ENCODE measurements at places on chromosomes 6 and 20. TPM values are rescaled to one million over a fixed set of nuclear protein-coding genes. Genes with fewer than 3 reads are reported as not detected.

Gene TMEM74B
- not detected for polyA plus RNA-seq

- peak; percentile 10 for DNase-seq
These were observed 542 bp downstream of the USP49 start for GRCh38 chr6:41894366-41895299.

Gene LPIN3
- polyA plus RNA-seq, result not detected

DNA sequence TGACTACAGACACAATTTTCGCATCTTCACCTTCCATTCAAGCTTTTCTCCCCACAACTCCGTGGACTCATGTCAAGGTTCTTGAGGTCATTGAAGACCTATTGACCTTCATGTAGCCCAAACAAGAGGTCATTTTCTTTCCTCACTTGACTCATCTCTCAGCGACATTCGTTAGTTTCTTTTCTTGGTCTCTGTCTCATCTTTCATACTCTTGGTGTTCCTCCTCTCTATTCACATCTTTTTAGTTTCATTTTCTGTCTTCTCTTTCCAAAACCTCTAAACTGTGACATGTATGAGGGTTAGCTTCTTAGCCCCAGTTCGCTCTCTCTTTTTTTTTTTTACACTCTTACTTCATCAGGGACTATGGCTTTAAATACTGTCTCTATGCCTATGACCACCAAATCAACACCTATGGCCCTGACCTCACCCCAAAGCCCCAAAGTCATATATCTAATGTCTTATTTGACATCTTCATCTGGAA is 128.6 kb upstream of the BACH2 start:
- DNase-seq, result peak; percentile 75

- DNase-seq, result no peak
These were observed 47.4 kb downstream of the SRC start for GRCh38 chr20:37393196-37393862.

DNA sequence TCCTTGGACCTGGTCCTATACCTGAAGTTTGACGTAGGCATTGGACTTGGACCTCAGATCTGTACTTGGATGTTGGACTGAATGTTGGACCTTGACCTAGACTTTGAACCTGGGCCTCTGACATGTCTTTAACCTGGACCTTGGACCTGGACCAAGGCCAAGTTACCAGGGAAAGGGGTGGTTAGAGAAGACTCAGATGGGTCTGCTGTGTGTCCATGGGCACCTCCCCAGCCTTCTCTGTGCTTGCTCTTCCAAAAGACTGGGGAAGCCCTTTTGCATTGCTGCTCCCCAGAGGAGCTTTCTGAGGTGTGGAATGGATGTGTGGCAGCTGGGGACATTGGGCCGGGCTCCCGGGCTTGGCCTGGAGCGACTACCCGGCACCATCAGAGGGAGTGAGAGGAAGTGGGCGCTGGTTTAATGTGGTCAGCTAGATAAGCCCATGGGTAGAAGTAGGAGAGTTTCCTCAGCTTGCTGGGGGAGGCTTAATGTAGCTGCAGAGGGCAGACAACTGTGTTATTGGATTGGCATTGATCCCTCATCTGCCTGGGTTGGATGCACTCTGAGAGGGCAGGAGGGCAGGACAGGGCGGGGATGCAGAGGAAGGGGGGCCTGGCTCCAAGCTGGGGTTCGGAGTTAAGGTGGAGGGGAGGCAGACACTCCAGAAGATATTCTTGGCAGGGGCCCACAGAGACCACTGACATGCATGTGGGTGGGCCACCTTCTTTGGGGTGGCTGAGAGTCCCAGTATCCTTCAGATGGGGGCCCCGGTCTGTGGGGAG is 4.2 kb downstream of the SCRT2 start:
- no peak for DNase-seq

DNA sequence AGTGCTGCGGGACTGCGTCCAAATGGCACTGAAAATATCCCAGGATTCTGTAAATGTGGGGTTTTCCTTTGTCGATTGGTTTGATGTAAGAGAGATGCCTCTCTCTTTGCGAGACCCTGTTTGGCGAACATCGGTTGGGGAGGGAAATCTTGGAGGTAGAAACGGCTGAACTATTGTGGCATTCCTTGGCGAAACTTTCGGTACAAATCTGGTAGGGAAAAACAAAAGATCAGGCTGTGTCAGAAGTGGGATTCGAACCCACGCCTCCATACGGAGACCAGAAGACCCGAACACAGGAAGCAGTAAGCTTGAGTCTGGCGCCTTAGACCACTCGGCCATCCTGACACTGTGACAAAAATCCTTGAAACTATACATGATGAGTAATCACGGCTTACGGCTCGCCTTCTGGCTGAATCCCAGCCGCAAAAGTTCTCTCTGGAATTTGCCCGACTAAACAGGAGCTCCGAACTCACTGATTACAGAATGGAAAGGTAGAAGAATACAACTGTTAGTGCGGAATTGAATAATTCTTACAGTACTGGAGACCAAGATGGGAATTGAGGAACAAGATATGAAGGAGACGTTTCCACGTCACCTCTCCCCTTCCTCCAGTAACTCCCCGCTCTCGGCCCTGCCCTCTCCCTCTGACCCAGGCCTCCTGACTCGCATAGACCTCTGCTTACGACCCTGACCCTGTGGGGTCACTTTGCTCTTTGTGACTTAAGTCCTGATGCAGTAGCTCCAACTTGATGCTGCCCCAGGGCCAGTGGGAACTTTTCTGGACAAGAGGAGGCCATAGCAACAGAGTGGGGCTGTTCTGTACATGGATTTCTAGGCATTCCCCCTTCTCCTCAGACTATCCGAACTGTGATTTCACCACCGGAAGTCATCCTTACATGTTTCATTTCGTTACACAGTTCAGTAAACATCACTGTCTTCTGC is 132.8 kb upstream of the ZNF184 start:
- no peak for DNase-seq

DNA sequence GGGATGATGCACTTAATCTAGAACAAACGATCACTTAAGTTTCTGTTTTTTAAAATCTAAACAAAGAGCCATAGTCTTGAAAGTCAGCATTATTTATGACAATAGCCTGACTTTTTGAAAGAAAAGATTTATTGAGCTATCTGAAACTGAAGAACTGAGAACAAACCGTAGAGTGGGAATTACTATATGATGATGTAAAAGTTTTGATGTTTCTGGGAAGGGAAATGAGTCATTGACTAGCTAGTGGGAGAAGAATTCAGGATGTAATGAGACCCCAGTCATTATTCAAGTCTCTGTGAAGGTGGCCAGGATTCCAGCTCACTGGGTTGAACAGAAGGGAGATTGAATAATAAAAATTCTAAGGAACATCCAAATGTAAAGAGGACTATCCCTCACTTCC is 83.4 kb upstream of the FABP7 start:
- no peak for DNase-seq

Gene MAN1A1
- 33.9 TPM for polyA plus RNA-seq

Gene SLC22A7
- polyA plus RNA-seq, result not detected

- DNase-seq, result no peak
These were observed 67.8 kb downstream of the RNF182 start for GRCh38 chr6:13992417-13993055.

DNA sequence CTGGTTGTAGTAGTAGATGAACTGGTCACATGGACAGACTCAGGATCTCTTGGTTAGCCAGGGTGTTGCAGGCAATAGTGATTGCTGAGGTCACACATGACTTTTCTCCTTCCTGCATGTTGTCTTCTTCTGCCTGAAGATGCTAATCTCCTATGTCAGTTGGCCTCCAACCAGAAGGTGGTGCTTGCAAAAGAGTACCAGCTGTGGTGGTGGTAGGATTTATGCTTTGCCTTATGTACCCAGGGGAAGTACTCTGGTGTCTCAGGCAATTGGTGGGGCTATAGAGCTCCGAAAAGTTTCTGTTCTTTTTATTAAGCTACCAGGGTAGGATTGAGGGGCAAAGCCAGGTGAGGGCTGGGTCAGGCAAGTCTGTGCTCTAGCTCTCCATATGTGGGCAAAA is 98.5 kb downstream of the CARMIL1 start:
- no peak for DNase-seq

Gene PNPLA1
- polyA plus RNA-seq, result not detected

- DNase-seq, result no peak
These were observed 35.5 kb upstream of the TBXT start for GRCh38 chr6:166203003-166203640.

GRCh38 chr6:111524735-111525134 is 41.7 kb upstream of the REV3L start:
- DNase-seq, result no peak

Gene OSTM1
- 71.5 TPM for polyA plus RNA-seq

Gene HLA-F
- polyA plus RNA-seq, result 639 TPM

GRCh38 chr6:127190552-127190951 is 72.1 kb downstream of the RSPO3 start:
- DNase-seq, result no peak

DNA sequence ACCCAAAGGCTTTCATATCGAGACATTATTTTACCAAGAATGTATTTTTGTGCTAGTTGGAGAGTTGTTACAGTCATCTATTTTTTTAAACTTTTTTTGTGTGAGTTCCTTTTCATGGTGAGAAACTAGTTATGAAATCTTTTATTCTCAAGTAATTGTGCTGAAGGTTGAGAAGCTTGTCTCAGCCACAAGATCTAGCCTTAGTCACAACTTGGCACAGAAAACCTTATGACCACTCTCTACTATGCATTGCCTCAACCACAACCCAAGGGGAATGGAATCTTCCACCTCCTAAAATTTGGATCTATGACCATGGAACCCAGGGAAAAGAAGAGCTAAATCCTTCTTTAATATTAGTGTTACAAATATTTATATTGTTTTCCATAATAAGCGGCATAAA is 58.5 kb downstream of the HS3ST5 start:
- no peak for DNase-seq
